IPS-NIHi11 (cell line): ENCODE measurements at places on chromosomes 6 and 20.
A peak's percentile ranks its signal among the peaks of the same experiment; 100 is the strongest.

DNA sequence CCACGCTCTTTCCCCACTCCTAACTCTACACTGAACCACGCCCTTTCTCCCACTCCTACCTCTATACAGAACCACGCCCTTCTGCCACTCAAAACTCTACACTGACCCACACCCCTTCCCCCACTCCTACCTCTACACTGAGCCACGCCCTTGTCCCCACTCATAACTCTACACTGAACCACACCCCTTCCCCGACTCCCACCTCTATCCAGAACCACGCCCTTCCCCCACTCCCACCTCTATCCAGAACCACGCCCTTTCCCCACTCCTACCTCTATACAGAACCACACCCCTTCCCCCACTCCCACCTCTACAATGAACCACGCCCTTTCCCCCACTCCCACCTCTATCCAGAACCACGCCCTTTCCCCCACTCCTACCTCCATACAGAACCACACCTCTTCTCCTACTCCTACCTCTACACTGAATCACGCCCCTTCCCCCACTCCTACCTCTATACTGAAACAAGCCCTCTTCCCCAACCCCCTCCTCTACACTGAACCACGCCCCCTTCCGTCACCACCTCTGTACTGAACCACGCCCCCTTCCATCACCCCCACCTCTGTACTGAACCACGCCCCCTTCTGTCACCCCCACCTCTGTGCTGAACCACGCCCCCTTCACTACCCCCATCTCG lies 10.1 kb downstream of the PXMP4 start:
- no peak for DNase-seq

- no peak for DNase-seq
Observed at GRCh38 chr6:23611776-23612381, 514.1 kb upstream of the NRSN1 start.

- no peak for DNase-seq
Observed at GRCh38 chr6:73363537-73363875, 1.0 kb downstream of the KHDC3L start.

GRCh38 chr6:126788861-126789365 lies 329.6 kb upstream of the RSPO3 start:
- DNase-seq: no peak

DNA sequence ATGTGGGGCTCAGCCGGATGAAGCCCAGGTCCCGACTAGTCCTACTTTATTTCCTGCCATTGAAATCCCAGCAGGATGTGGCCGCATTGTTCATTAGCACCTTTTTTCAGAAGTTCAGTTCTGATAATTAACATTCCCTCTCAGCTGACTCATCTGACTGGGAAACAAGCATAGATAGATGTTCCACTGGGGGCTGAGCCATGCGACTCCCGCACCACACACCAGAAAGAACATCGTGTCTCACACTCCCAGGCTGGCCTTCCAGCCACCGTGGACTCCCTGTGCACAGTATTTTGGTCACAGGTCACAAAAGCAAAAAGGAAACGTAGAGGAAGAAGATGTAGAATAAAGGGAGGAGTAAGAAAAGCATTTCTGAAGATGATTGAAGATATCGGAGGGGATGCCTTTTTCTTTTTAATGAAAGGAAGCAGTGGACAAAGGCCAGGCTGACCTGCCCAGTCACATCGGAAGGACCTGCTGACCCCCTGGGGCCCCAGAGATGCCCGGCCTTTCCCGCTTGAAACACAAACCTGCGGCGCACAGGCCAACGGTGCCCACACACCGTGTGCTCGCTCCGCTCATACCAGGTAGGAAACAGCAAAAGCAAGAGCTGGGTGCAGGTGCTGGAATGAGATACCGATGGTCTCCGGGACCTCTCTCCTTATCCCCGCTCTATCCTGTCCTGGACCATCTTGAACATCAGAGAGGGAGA lies 11.8 kb downstream of the RPS6KA2 start:
- no peak for DNase-seq

GRCh38 chr6:166313255-166314070 lies 5.3 kb upstream of the PRR18 start:
- DNase-seq: peak; percentile 77

- DNase-seq: no peak
Observed at GRCh38 chr6:44007818-44008621, 119.2 kb downstream of the MRPL14 start.

DNA sequence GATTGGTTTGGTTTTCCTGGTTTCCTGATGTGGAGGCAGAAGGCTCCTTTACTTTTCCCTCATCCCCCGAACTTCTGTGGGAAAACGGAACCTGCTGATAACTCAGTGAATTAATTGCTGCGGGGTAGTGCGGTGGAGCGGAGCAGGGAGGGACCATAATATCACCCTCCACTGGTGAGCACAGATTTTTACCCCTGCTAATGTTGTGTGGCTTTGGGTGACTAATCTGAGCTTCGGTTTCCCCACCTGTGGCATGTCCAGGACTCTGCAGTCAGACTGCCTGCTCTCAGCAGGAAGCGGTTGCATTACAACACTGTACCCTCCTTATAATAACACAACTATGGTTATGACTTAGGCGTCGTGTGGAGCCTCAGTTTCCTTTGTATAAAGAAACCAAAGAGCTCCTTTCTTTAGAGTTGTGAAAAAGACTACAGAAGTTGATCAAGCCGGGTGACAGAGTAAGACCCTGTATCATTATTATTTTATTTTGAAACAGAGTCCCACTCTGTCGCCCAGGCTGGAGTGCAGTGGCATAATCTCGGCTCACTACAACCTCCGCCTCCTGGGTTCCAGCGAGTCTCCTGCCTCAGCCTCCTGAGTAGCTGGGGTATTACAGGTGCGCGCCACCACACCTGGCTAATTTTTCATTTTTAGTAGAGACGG lies 2.2 kb upstream of the ID1 start:
- no peak for DNase-seq

DNA sequence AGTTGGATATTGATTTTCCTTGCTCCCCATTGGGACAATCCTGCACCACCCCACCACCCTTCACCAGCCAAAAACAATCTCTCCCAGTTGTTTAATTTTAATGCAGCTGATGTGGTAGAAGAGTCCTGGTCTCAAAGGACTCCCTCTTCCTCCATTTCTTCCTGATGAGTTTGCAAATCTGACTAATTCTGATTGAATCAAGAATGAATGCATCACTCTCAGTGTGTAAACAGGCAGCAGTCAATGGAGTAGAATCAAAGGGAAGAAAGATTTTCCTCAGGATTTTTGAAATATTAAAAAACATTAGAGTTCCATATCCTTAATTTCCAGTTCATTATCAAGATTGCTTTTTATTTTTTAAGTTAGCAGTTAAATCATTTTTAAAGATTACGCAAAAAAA lies 54.0 kb downstream of the PLG start:
- DNase-seq: no peak

GRCh38 chr20:61763740-61764400 lies 301.8 kb downstream of the TAF4 start:
- DNase-seq: no peak

DNA sequence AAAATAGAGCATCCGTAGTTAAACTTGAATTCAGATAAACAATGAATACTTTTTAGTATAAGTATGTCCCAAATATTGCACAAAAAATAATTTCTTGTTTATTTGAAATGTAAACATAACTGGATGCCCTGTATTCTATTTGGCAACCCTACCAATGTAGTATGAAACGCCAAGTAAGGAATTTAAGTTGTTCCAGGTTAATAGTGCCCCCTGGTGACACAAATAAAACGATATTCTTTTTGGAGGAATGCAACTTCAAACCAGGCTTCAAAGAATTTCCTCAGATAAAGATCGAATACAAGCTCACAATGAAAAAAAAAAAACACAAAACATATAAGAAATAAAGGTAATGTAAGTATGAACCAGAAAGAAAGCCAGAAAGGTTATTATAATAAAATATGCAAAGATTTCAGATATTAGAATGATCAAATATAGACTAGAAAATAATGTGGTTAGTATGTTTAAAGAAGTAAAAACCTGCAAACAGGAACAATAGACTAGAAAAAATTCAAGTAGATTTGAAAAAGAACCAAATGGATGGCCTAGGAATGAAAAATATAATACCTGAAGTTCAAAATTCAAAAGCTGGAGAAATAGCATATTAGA lies 18.4 kb upstream of the AKAP7 start:
- DNase-seq: peak; percentile 36

- no peak for DNase-seq
Observed at GRCh38 chr6:105492706-105493673, 90.1 kb upstream of the PREP start.

- DNase-seq: no peak
Observed at GRCh38 chr20:45090481-45090880, 10.4 kb downstream of the KCNS1 start.

DNA sequence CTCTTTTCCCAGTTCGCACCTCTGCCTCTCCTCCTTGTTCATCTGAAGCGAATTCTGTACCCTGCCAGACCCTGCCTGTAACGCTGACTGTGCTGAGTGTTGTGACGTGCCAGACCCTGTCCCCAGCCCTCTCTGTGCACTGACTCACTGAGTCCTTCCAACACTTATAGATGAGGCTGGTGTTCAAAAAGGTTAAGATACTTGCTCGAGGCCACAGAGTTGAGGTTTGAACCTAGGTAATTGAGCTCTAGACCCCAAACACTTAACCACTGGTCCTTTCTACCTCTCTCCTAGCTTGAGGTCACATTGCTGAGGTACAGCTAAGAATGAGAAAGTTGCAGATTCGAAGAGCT lies 45.7 kb upstream of the NEDD9 start:
- no peak for DNase-seq

DNA sequence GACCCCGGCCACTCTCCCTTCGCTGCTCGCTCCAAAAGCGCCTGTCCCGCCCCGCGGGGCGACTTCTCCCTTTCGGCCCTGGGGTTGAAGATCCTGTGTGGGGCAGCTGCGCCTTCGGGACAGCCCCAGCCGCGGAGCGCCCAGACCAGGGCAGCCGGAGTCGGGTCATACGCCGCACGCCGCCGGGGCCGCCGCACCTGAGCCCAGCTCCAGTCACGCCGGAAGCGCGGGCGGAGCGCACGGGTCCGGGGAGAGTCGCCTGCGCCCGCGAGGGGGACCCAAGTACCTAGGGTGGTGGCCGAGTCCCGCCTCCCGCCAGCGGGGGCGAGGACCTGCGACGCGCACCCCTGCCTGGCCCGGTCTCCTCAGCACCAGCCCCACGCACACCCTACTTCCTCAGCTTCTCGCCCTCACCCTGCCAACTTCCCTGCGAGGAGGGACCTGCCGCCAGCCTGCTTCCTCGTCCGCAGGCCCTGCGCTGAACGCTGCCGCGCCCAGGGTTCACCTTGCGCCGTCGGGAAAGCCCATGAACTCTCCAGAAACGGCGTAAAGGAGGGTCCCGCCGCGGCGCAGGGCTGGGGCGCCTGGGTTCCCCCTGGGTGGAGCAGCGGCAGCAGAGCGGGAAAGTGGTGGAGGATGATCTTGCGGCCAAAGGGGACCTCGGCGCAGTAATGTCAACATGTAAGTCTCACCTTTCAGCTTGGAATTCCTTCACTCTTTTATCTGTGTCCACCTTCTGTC lies at the start of gene ADGRG6:
TSS of gene ADGRG6 (plus strand) at position 357 of the 741 bp plus-strand sequence. CDS start at position 680, 323 bp downstream.
- peak; percentile 72 for DNase-seq

DNA sequence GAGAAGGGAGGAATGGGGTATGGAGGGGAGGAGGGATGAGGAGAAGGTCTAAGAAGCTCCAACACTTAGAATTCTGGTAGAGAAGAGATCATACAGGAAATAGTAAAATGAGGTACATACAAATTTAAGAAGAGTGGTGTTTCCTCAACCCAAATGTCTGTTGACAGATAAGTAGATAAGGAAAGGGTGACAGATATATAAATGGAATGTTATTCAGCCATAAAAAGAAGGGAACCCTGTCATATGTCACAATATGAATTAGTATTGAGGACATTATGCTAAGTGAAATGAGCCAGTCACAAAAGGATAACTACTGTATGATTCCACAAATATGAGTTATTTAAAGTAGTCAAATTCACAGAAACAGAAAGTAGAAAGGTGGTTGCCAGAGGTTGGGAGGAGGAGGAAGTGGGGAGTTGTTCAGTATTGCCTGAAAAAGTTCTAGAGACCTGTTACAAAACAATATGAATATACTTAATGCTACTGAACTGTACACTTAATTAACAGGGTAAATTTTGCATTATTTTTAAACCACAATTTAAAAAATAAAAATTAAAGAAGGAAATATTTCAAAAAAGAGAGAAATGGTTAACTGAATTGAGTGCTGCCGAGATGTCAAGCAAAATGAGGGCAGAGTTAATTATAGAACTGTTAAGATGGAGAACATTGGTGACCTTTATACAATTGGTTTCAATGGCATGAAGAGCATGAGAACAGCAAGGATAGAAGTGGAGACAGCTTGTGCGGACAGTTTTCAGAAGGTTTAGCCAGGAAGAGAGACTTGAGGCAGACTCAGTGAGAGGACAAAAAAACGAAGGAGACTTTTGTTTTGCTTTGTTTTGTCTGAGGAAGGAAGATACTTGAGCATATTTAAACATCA lies 47.6 kb upstream of the ADGRF4 start:
- no peak for DNase-seq

- DNase-seq: no peak
Observed at GRCh38 chr6:4441981-4442434, 306.6 kb upstream of the ECI2 start.

GRCh38 chr6:110537208-110538123 lies 61.1 kb upstream of the SLC22A16 start:
- DNase-seq: no peak

GRCh38 chr6:53761036-53761435 lies 33.8 kb upstream of the LRRC1 start:
- no peak for DNase-seq

- no peak for DNase-seq
Observed at GRCh38 chr20:7673841-7674240, 266.4 kb downstream of the HAO1 start.

- no peak for DNase-seq
Observed at GRCh38 chr20:43662943-43663655, 3.8 kb upstream of the MYBL2 start.

GRCh38 chr20:1784586-1784985 lies 110.6 kb upstream of the SIRPA start:
- DNase-seq: no peak

DNA sequence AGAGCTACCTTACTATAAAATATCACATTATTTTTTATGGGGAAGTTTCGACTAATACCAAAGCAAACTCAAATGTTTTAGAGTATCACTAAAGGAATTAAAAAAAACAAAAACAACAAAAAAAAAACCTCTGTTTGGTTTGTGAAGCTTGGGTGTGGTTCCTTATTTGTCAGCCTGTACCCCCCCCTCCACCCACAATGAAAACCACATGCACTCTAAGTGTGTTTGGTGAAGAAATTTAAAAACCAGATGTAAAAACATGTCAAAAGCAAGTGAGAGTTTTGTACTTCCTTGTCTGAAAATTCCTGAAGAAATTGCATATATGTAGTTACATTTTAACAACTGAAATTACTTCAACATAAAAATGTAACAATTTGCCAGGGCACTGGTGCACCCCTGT lies 3.1 kb downstream of the STK38 start:
- no peak for DNase-seq

- DNase-seq: no peak
Observed at GRCh38 chr20:13009682-13010406, 1.1 kb downstream of the SPTLC3 start.

GRCh38 chr20:34473262-34473883 lies 42.8 kb upstream of the DYNLRB1 start:
- DNase-seq: peak; percentile 45

DNA sequence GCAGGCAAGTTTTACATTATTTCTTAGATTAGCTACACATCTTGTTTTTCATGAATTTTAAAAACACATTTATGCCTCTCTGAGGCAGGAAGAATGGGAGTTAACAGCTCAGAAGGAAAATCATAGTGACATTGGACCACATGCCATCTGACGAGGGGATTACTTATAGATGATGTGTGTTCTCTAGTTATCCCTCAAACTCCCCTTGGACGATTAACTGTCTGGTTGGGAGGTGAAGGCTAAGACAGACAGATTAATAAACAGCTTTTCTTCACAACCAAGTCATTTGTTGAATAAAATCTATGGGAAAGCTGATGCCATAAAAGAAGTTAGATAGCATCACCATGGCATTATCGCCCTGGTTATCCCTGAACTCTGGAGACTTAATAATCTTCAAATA lies 80.0 kb upstream of the PREP start:
- no peak for DNase-seq
